A549 treated with GW870086 at 1 μM for 4 hours (cell line): ENCODE measurements at places on chromosomes 7 and 10. TPM values are rescaled to one million over a fixed set of nuclear protein-coding genes. Genes with fewer than 3 reads are reported as not detected.

The SFTPD gene
- 0.09 to 0.26 TPM (median 0.22 TPM) in 4 of 5 replicates, not detected in the other for total RNA-seq

The RBP3 gene
- total RNA-seq = not detected in 5 replicates

The RBAK gene
- 4.3 to 7.3 TPM (median 6.1 TPM) in 5 replicates for total RNA-seq

The CFAP70 gene
- total RNA-seq = 0.10 to 0.21 TPM (median 0.14 TPM) in 5 replicates

The WNT2 gene
- 0.09 to 0.47 TPM in 2 of 5 replicates, not detected in the others for total RNA-seq

The DNAJC12 gene
- 59.2 to 73.8 TPM (median 66.7 TPM) in 5 replicates for total RNA-seq

The GPER1 gene
- 0.72 to 1.2 TPM (median 0.79 TPM) in 5 replicates for total RNA-seq

The GJD4 gene
- 0.08 TPM in 2 of 5 replicates, not detected in the others for total RNA-seq

The ACTR3C gene
- 0.36 TPM in 1 of 5 replicates, not detected in the others for total RNA-seq

The EVX1 gene
- 0.09 to 0.27 TPM (median 0.11 TPM) in 5 replicates for total RNA-seq

The CC2D2B gene
- 0.10 TPM in 1 of 5 replicates, not detected in the others for total RNA-seq

The CASP2 gene
- 18.3 to 23.0 TPM (median 19.6 TPM) in 5 replicates for total RNA-seq

The CYP2C19 gene
- 0.05 TPM in 1 of 5 replicates, not detected in the others for total RNA-seq

The DGKB gene
- not detected in 5 replicates for total RNA-seq

The DMTF1 gene
- 11.9 to 21.2 TPM (median 19.6 TPM) in 5 replicates for total RNA-seq

The PCDH15 gene
- total RNA-seq = not detected in 5 replicates

The SKAP2 gene
- 12.8 to 20.8 TPM (median 16.5 TPM) in 5 replicates for total RNA-seq

The ITIH5 gene
- 0.08 to 0.26 TPM (median 0.09 TPM) in 5 replicates for total RNA-seq

The ADAM12 gene
- 3.1 to 5.3 TPM (median 4.1 TPM) in 5 replicates for total RNA-seq

The CFAP46 gene
- 1.4 to 1.8 TPM (median 1.5 TPM) in 5 replicates for total RNA-seq

The TET1 gene
- total RNA-seq = 0.27 to 0.72 TPM (median 0.58 TPM) in 5 replicates

The ZDHHC6 gene
- 27.1 to 30.3 TPM (median 28.3 TPM) in 5 replicates for total RNA-seq

The SCART1 gene
- 0.15 to 0.34 TPM (median 0.21 TPM) in 4 of 5 replicates, not detected in the other for total RNA-seq

The COL28A1 gene
- 0.54 to 1.0 TPM (median 0.59 TPM) in 5 replicates for total RNA-seq

The ZNF212 gene
- total RNA-seq = 10.7 to 12.2 TPM (median 10.9 TPM) in 5 replicates

The NOBOX gene
- not detected in 5 replicates for total RNA-seq

The GARIN1A gene
- total RNA-seq = 0.25 to 0.73 TPM (median 0.53 TPM) in 5 replicates

The RPS24 gene
- 2,682 to 4,006 TPM (median 2,926 TPM) in 5 replicates for total RNA-seq

The OR13A1 gene
- total RNA-seq = not detected in 5 replicates

The SPRN gene
- 0.18 to 0.47 TPM (median 0.25 TPM) in 5 replicates for total RNA-seq

The EPHA1 gene
- total RNA-seq = 0.15 to 0.29 TPM in 2 of 5 replicates, not detected in the others

The PIP gene
- 0.27 to 0.30 TPM in 2 of 5 replicates, not detected in the others for total RNA-seq

The PAX2 gene
- total RNA-seq = 0.15 to 0.27 TPM (median 0.17 TPM) in 5 replicates
